ENCODE measurements at places on chromosomes 13 and 19. TPM values are rescaled to one million over a fixed set of nuclear protein-coding genes. Genes with fewer than 3 reads are reported as not detected.

DNA sequence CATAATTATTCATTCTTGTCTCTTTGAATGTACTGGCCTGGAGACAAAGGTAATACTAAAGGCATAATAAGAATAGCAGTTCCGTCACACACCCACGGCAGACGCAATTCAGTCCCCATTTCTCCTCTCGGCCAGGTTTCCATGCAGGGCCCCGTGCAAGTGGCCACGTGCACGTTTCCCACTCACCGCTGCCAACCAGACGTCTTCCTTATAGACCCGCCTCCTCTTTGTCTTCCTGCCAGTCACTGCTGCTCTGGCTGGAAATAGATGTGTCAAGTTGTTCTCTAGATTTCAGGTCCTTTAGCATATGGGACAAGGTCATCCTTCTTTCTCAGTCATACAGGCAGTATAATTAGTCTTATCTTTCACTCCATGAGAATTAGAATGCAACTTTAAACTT lies 204.3 kb downstream of the SUCLA2 start:
- no peak for DNase-seq

GRCh38 chr19:29189033-29189360 lies 24.0 kb downstream of the UQCRFS1 start:
- DNase-seq, result no peak

DNA sequence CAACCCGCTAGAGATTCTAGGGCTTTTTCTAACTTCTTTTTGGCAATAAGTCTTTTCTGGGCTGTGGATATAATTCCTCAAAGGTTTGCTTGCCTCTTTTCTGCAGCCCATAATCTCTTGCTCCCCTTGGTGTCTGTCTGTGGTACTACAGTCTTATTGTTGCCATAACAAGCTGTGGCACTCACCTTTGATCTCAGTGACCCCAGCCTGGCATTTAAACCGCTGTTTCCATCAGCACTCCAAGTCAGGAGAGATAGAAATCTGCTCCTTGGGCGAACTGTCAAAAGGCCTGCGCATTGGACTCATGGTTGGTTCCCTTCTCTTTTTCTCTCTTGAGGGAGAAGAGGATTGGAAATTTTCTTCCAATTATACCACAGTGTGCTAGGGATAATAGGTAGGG lies 14.5 kb upstream of the MPHOSPH8 start:
- DNase-seq, result peak; percentile 67

DNA sequence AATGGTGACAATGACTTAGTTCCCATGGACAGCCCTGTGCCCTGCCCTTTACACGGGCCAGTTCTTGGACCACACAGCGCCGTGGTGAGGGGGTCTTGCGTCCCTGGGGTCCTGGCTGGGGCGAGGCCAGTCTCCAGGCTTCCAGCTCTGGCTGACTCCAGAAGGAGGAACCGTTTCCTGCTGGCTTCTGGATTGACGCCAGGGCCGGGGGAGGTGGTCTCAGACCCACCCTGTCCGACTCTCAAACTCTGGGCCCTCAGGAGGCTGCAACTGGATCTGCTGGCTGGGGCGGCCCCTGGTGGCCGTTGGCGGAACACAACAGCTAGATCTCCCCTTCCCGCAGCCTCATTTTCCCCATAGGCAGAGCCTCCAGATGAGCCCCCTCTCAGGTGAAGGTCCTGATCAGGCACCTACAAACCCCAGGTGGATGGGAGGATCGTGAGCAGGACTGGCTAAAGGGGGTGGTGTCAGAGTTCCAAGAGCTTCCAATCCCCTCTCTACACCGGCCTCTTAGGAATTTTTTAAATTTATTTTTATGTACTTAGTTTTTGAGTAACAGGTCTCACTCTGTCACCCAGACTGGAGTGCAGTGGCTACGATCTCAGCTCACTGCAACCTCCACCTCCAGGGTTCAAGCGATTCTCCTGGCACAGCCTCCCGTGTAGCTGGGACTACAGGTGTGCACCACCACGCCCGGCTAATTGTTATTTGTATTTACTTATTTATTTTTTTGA lies 8.0 kb downstream of the CCDC194 start:
- DNase-seq, result peak; percentile 77

The RPS19 gene
- total RNA-seq, result 1,021 TPM

DNA sequence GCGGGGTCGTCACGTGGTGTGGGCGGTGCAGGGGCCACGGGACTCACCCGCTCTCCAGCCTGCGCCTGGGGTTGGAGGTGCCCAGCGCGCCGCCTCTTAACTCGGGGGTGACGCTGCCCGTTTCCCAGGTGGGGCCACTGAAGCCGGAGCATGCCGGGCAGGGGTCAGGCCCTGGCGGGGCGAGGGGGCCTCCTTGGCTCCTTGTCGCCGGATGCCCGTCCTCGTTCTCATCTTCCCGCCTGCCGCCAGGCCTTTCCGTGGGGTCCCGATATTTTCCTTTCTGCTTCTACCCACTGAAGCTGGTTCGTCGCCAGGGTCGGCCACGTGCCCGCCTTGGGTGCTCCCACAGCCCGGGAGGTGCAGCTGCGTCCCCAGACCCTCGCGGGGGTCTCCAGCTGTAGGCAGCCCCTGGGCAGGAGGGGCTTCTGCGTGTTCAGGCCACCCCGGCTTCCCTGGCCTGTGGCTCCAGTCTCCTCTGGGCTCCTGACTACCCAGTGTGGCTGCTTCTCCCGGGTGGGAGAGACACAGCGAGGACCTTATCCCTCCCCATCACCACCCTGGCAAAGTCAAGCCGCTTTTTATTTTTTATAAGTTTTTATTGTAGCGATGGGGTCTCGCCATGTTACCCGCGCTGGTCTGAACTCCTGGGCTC lies 772 bp downstream of the FAM174C start:
- no peak for DNase-seq

- no peak for DNase-seq
Measured at GRCh38 chr13:43020794-43021193, 2.6 kb upstream of the DNAJC15 start.

DNA sequence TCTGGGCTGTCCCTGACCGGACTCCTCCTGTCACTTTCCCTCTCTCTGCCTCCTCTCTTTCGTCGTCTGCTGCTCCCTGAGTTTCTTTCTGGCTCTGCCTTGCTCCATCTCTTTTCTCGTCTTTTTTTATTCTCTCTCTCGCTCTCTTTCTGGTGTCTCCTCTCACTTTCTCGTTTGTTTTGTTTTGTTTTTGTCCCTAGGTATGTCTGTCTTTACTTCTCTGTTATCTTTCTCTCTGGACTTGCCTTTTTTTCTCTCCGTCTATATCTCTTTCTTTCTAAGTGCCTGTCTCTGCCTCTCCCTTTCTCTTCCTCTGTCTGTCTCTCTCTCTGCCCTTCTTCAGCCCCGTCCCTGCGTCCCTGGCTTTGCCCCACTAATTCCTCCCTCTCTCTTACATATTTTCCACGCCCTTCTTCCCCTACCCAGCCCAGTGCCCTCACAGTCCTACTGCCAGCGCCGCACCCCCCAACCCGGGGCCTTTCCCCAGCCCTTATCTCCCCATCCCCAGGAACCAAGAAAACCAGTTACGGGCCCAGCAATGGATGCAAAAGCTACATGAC lies 48.1 kb upstream of the SHKBP1 start:
- DNase-seq, result no peak

- no peak for DNase-seq
Measured at GRCh38 chr13:64540976-64541375, 2689.2 kb downstream of the PCDH9 start.

DNA sequence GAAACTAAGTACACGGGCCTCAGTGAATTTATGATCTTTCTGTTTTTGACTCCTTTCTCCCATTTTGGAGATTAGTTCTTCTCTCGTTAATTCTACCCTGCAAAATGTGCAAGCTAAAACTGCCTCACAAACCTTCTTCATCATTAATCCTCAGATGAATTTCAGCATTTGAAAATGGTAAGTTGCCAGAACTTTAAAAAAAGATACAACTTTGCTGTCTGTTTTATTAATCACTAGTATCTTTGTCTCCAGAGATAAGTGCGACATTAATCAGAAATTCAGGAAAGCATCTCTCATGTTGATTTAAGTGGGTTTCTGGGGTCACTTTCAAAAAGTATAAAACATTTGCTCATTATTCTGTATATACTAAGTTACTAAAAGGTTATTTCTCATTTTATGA lies 227.0 kb upstream of the RXFP2 start:
- no peak for DNase-seq

- DNase-seq, result peak; percentile 43
Measured at GRCh38 chr19:29211562-29212355, 1.2 kb downstream of the UQCRFS1 start.

GRCh38 chr13:21011378-21011777 lies 50.0 kb downstream of the LATS2 start:
- no peak for DNase-seq

The PRKCG gene
- total RNA-seq, result 0.17 TPM

DNA sequence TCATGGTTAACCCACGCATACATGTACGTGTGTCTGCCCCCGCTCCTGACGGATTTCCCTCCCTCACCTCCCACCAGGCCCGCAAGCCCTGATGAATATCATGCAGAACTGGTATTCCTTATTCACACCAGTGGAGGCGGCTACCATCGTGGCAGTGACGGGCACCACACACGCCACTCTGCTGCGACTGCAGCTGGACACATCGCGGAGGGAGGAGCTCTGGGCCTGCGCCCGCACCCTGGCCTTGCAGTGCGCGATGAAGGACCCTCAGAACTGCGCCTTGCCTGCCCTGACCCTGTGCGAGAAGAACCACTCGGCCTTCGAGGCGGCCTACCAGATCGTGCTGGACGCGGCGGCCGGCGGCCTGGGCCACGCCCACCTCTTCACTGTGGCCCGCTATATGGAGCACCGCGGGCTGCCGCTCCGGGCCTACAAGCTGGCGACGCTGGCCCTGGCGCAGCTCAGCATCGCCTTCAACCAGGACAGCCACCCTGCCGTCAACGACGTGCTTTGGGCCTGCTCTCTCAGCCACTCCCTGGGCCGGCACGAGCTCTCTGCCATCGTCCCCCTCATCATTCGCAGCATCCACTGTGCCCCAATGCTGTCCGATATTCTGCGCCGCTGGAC lies 35.0 kb downstream of the ZSWIM4 start:
- no peak for DNase-seq

Measured in dermis blood vessel endothelial cell (primary cell).